AG04450 (cell line): ENCODE measurements at places on chromosomes 1 and 21. TPM values are rescaled to one million over a fixed set of nuclear protein-coding genes. Genes with fewer than 3 reads are reported as not detected.

DNA sequence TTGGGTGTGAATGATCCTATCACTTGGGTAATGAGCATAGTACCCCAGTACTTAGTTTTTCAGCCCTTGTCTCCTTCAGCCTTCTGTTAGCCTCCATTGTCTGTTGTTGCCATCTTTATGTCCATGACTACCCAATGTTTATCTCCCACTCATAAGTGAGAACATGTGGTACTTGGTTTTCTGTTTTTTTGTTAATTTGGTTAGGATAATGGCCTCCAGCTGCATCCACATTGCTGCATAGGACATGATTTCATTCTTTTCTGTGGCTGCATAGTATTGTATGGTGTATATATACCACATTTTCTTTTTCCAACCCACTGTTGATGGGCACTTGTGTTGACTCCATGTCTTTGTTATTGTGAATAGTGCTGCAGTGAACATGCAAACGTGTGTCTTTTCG, 39.6 kb upstream of the GPR52 start:
- no peak for DNase-seq

DNA sequence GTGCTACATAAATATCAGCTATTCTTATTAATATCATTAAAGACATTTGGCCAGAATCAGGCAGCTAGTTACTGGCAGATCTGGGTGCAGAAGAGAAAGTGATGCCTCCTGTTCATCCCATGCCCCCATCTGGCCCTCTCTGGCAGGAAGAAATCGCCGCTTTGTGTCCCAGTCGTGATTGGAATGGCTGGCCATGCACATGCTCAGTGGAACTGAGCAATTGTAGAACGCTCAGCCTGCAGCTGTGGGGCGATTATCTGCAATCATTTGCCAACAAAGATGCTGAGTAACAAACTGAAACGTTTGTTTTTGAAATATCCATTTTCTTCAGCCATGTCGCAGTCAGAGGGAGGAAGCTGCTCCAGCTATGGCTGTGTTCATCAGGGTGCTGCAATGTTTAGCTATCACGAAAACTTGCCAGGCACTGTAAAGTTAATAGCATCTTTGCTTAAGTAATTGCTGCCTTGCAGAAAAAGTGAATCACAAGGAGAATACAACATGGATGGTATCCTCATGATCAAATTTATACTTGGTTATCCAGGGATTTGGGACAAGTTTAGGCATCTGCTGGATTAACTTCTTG, 36.5 kb downstream of the NGF start:
- DNase-seq = no peak

DNA sequence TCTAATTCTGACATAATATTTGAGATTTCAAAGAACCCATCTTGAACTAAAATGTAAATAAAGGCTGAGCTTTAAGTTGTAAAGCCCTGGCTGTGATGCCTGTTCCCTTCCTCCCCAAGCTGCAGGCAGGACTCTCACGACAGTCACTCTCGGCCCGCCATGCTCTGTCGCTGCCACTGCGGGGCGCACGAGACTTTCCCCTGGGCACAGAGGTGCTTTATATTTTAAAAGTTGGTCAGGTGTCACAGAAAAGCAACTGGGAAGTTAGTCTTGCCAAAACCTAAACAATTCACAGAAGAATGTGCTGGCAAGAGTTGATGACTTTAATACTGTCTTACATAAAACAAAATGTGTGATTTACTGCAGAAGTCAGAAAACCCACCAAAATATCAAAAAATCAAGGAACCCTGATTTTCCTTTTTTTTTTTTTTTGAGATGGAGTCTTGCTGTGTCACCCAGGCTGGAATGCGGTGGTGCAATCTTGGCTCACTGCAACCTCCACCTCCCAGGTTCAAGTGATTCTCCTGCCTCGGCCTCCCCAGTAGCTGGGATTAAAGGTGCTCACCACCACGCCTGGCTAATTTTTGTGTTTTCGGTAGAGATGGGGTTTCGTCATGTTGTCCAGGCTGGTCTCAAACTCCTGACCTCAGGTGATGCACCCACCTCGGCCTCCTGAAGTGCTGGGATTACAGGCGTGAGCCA, 10.7 kb downstream of the LRRC47 start:
- DNase-seq = no peak

DNA sequence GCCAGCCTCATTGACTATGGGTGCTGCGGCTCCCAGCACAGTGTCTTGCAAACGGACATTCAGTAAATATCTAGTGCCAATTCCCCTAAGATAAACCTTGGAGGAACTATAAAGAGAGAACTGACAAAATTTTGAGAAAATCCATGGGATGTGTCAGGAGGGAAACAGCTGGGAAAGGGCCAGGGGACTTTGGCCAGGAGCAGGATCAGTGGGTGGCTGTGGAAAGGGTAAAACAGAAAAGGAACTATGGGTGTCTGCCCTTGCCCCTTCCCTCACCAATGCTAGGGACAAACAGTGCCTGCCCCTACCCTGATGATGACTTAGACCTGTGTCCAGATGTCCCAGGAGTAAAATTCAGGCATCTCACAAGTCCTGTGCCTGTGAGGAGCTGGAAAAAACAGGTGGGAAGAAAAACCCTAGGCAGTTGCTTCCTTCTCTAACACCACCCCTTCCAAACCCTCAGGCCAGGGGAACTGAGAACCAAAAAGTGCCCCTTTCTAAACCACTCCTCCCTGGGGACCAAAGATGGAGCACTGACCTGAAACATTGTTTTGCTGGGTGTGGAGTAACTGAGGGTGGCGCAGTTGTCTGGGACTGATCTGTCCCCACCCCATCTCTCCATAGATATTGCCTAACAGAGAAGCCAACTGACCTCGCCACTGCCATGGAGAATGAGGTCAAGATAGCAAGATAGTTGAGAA, 22.1 kb upstream of the IFNAR2 start:
- DNase-seq = no peak

DNA sequence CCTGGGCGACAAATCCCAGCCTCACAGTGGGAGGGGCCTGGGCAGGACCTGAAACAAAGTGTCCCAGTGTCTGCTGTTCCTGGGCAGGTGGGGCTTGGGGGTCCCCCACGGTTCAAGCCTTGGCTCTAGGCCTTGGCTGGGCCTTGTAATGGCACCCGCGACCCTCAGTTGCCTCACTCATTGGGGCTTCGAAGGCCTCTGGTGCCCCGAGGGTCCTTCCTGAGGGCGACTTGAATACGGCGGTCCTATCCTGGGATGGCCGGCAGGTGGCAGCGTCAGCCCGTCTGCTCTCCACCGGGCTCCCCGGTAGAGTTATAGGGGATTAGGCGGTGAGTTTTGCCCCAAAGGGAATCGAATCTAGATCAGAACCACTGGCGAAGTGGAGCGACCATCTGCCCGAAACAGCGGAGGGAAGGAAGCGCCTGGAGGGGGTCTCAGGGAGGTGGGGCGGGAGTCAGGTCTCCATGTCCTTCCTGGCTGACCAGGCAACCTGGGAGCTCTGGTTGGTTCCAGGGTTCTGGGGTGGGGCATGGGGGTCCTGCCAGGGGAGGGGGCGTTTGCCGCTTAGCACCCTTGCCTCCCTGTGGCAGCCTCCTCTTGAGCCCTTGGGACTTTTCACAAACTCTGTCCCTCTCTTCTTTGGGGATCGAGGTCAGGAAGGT, 2.1 kb upstream of the PEX10 start:
- DNase-seq = peak; percentile 26

- DNase-seq = no peak
Observed at GRCh38 chr1:3496916-3497315, 42.5 kb downstream of the ARHGEF16 start.

DNA sequence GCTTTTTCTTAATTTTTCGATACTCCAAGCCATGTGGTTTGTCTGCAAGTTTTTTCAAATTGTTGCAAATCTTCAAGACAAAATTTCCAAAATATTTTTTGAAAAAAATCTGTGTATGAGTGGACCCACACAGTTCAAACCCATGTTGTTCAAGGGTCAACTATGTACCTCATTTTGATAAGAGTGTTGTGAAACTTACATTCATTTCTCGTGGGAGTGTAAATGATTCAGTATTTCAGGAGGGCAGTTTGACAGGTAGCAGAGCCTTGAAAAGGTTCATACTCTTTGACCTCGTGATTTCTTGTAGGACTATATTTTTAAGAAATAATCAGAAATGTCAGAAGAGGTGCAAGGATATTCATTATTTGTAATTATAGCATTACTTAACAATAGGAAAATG, 68.0 kb downstream of the ANGPTL1 start:
- DNase-seq = no peak

GRCh38 chr1:236108027-236108648, 34.2 kb upstream of the GPR137B start:
- no peak for DNase-seq

DNA sequence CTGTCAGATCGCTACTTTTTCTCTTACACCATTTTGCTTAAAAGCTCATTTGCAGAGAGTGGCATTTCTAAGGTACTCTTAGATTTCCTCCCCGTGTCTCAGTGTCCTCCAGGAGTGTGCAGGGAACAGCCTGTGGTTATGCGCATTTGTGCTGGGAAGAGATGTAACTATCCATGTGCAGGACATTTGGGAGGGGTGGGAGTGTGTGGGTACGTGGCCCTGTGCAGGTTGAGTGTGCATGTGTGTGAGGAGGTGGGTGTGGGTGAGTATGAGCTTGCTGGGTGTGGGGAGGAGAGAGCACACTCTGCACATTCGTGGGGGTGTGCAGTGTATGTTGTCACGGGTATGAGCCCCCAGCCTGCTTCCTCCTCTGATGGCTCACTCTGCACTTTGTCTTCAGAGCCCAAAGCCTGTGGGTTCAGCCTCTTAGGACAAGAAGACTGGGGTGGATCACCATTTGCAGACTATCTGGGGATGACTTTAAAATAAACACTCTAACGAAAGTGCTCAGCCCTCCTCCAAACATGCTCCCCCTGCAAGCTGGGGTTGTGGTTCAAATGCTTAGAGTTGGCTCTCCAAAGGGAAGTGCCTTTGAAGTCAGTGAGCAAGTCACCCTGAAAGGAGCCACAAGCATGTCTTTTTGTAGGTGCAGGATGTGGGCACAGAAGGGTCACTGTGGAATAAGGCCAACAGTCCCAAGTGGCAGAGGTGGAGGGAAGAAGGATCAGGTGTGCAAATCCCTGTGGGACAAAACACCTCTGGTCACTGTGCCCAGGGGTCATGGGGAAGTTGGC, 295.4 kb downstream of the RRAGC start:
- DNase-seq = no peak

DNA sequence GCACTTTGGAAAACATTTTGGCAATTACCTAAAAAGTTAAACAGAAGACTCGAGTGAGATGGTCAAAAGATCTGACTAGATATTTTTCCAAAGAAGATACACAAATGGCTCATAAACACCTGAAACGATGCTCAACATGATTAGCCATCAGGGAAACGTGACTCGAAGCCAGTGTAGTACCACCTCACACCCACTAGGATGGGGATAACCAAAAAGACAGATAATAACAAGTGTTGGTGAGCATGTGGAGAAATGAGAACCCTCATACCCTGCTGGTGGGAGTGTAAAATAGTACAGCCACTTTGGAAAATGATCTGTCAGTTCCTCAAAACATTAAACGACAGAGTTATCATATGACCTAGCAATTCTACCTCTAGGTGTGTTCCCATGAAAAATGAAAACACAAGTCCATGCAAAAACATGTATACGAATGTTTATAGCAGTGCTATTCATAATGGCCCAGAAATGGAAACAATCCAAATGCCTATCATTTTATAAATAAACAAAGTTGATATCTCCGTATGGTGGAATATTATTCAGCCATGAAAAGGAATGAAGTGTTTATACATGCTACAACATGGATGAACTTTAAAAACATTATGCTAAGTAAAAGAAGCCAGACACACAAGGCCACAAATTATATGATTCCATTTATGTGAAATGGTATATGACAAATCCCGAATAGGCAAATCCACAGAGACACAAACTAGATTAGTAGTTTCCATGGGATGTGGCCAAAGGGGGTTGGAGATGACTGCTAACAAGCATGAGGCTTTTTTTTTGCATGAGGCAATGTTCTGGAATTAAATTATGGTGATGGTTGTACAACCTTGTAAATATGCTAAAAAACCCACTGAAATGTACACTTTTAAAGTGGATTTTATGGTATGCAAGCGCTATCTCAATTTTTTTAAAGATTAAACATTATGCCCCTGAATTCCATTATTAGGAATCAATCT, 625.3 kb downstream of the KIF26B start:
- DNase-seq = no peak

DNA sequence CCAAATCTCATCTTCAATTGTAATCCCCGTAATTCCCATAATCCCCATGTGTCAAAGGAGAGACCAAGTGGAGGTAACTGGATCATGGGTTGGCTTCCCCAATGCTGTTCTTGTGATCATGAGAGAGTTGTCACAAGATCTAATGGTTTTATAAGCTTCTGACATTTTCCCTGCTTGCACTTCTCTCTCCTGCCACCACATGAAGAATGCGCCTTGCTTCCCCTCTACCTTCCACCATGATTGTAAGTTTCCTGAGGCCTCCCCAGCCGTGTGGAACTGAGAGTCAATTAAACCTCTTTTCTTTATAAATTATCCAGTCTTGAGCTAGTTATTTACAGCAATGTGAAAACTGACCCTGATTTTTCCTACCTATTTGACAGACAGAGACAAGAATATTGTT, 162.5 kb upstream of the SYT6 start:
- no peak for DNase-seq

DNA sequence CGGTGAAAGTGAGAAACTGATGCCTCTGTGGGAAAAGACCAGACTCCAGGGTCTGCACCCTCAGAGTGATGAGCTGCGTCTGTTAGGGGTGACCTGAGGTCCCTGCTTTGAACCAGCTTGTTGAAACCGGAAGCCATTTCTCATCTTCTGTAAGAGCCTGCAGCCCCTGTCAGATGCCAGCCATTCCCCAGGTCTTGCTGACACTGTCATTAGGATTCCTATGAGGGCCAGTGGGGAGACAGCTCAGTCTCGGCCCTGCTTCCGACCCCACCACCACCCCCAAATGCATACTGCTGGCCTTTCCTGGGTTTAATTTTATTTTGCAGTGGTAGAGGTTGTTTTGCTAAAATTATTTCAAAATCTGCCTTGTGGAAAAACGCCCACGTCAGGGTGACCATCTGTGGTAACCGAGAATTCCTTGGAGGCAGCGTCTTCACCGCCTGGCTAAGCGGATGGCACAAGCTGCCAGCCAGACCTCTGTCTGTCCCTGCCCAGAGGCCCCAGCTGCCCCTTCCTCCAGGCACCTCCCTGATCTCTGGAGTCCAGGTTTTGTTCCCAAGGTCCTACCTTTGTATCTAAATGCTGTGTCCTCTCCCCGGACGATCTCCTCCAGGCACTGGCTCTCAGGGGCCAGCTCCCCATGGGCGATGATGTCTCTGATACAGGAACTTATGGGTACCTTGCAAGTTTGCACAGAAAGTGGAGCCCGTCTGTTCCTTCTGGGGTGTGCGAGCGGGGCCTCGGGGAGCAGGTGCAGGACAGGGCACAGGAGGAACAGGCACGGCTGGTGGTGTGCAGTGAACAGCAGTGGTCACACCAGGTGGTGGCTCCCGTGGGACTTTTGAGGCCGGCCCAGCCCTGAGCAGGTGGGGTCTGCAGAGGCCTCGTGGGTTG, 49.9 kb downstream of the PRKCZ start:
- DNase-seq = no peak

Gene SPRR3
- not detected in 2 replicates for polyA plus RNA-seq

Gene LYPD8
- not detected in 2 replicates for polyA plus RNA-seq

Gene LCE4A
- polyA plus RNA-seq = not detected in 2 replicates

Gene HCN3
- polyA plus RNA-seq = 1.5 and 1.7 TPM in 2 replicates

Gene PTGFR
- 1.2 and 2.0 TPM in 2 replicates for polyA plus RNA-seq

Gene C21orf91
- 11.2 and 17.5 TPM in 2 replicates for polyA plus RNA-seq

Gene SVBP
- 25.7 and 29.8 TPM in 2 replicates for polyA plus RNA-seq

Gene LDLRAD1
- not detected in 2 replicates for polyA plus RNA-seq

Gene NTNG1
- 0.32 and 0.40 TPM in 2 replicates for polyA plus RNA-seq

Gene CELA3A
- not detected in 2 replicates for polyA plus RNA-seq
